ENCODE measurements at places on chromosomes 5 and 9.

- DNase-seq, result no peak
Observed at GRCh38 chr5:130974021-130974683, 190.9 kb downstream of the HINT1 start.

DNA sequence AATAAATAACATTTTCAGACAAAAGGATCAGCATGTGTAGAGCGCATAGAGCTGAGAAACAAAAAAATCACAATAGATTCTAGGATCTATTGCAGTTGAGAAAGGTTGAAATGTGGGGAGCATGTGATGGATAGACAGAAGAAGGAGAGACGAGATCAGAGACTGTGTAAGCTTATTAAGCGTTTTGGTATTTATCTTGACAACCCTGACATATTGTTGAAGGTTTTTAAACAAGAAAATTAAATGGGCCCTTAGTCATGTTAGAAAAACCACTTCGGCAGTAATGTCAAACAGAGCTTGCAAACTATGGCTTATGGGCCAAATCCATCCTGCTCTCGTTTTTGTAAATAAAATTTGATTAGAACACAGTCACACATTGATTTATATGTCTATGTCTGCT lies 200.5 kb upstream of the KLF4 start:
- DNase-seq, result peak; percentile 35

- no peak for DNase-seq
Observed at GRCh38 chr5:159768243-159768642, 148.0 kb upstream of the ADRA1B start.

- DNase-seq, result peak; percentile 62
Observed at GRCh38 chr5:159097784-159098602, 1.7 kb downstream of the EBF1 start.

- no peak for DNase-seq
Observed at GRCh38 chr9:105114964-105115728, 129.3 kb upstream of the SLC44A1 start.

DNA sequence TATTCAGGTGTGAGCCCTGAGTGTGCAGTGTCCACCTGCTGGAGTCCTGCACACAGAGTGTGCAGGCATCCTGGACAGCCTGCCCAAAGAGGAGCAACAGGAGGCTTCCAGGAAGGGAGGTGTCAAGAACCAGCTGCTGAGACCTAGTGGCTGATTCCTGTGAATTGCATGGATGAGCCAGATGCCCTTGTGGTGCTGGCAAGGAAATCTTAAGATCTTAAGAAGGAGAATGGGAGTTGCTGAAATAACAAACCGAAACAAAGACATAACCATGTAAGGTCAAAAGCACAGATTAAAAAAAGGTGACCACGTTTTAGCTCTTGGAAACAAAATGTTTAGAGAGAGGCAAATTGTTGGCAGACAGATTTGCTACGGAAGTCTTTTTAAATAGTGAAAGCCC lies 29.3 kb upstream of the RPS23 start:
- DNase-seq, result peak; percentile 28

- DNase-seq, result peak; percentile 26
Observed at GRCh38 chr9:89781838-89782540, 177.2 kb downstream of the GADD45G start.

DNA sequence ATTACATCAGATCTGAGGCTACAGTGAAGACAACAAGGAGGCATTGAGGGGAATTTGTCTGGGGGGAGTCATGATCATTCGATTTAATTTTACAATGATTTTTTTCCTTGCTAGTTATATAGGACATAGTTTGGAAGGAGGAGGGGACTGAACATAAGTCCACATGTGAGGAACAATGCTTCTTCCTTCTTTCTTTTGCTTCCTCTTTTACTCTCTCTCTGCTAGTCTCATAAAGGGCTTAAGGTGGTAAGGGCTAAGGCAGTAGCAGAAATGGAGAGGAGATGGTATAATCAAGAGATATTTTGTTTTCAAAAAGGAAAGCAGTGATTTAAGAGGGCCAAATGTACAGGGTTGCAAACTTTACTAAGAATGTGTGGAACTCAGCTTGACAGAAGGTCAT lies 64.3 kb downstream of the GRIN3A start:
- no peak for DNase-seq

DNA sequence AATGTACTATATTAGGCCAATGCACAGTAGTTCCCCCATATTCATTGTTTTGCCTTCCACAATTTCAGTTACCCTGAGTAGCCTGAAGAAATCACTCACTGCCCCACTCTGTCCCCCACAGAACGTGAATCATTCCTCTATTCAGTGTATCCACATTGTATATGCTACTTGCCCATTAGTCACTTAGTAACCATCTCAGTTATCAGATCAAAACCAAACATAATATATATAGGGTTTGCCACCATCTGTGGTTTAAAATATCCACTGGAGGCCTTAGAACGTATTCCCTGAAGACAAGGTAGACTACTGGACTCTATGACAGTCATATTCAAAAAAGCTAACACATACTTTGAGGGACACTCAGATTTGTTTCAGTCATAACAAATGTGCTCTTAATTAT lies 465.7 kb upstream of the RGMB start:
- DNase-seq, result peak; percentile 81

- no peak for DNase-seq
Observed at GRCh38 chr9:106860721-106861639, 2.0 kb upstream of the ZNF462 start.

DNA sequence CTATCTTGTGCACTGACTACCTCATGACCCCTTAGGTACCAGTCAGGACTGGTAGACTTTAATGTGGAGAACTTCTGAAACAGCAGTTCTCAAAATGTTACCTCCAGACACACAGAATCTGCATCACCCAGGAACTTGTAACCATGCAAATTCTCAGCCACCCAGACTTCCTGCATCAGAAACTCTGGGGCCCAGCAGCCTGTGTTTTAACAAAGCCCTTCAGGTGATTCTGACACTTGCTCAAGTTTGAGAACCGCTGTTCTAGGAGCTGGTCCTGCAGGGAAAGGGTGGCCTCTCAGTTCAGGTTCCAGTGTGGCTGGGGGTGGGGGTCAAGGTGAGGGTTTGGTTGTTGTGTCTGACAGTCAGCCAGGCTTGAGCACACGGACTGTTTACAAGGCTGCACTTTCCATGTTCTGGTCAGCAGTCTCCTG lies 28.4 kb downstream of the ZFP62 start:
- no peak for DNase-seq

DNA sequence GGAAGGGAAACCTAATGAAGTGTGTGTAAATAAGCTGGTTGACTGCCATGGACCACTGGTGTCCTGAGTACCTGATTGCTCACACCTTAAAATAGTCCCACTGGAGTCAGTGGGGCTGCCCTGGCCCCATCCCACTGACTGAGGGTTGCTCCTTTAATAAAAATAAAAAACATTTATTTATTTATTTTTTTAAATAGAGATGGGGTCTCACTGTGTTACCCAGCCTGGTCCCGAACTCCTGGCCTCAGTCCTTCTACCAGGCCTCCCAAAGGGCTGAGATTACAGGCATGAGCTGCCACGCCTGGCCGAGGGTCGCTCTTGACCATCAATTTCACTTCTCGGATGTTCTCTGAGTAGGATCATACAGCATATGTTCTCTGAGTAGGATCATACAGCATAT lies 394.2 kb upstream of the IRX2 start:
- DNase-seq, result no peak

- no peak for DNase-seq
Observed at GRCh38 chr5:78293851-78294247, 649 bp downstream of the AP3B1 start.

GRCh38 chr5:124104821-124105220 lies 592.8 kb downstream of the CSNK1G3 start:
- DNase-seq, result no peak

DNA sequence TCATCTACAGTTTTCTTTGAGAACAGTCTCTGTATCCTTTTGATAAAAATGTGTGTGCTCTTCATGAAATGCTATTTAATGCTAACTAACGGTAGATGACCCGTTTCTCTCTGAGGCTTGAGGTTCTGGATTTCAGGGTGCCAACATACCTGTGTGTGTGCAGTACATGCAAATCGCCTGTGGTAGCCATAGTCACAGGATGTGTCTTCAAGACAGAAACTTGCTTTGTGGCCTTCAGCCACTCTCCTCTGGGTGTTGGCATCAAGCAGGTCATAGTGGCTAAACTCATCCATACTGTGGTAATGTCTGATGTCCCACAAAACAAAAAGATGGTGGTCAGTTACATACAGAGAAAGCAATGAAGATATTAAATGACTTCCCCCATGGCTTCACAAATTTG lies 4.2 kb downstream of the LOX start:
- DNase-seq, result no peak

GRCh38 chr5:15105799-15106393 lies 234.3 kb upstream of the ANKH start:
- peak; percentile 61 for DNase-seq

DNA sequence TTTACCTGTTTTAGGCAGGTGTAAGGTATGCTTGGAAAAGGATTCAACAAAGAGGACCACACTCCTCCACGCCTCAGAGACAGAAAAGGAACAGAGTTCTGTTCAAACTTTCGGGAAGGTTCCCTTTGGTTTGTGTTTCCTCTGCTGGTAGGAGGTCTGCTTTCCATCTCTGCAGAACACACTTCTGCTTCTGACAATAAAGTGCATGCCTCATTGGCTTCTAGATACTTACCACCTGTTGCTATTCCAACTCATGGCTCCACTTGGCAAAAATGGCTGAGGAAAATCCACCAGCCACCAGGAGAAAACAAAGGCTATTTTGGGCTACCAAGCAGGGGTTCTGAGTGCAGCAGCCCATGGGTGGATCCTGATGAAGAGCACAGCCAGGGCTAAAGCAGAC lies 112.7 kb downstream of the NRG2 start:
- no peak for DNase-seq

DNA sequence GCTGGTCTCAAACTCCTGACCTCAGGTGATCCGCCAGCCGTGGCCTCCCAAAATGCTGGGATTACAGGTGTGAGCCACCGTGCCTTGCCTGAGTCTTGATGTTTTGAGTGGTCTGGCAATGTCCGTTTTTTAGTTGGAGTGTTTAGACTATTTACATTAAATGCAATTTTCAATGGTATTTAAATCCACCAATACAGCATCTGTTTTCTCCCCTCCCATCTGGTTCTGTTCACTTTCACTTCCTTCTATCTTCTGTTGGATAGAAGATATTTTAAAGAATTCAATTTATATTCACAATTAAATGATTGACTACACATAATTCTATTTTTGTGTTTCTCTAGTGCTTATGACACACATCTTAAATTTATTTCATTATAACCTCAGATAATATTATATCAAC lies 26.0 kb upstream of the PCAT7 start:
- DNase-seq, result no peak

- peak; percentile 79 for DNase-seq
Observed at GRCh38 chr9:98971168-98971914, 27.6 kb downstream of the COL15A1 start.

- DNase-seq, result no peak
Observed at GRCh38 chr5:55370291-55370925, 62.6 kb downstream of the MTREX start.

GRCh38 chr5:159915904-159916840 lies at the start of gene ADRA1B:
TSS of gene ADRA1B (plus strand) at chr5:159916482. CDS start at chr5:159916906, 424 bp downstream.
- DNase-seq, result peak; percentile 50

- DNase-seq, result peak; percentile 21
Observed at GRCh38 chr5:137808503-137809135, 54.5 kb upstream of the HNRNPA0 start.

DNA sequence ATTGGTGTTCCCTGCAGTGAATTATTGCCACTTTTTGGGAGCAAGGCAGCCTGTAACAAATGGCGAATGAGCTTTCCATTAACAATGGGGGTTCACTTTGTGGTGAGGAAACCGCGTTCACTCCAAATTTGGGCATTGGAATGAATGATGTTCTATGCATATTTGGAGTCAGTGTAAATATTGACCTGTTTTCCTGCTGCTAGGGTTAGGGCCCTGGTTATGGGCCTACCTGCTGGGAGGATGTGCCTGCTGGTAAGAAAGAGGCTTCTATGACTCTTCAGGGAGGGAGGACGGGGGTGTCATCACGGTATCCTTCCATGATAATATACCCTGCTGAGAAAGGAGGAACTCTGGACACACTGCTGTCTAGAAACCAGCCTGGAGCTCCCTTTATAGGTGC lies 29.0 kb downstream of the C9orf50 start:
- no peak for DNase-seq

DNA sequence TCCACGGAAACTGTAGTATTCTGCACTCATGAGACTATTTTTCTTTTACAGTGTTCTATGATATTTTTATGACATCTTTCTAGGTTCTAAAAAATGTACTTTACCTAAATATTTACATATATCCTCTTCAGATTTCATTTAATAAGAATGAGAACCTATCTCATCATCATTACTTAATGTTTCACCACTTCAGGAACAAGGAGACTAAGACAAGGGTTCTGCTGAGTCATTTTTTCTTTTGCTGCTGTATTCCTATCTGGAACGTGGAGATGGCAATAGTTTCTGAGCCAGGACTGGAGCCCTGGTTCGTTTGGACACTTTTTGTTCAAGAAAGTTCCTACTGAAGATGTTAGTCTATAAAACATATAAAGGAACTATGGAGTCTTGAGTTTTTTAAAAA lies 258.2 kb upstream of the MAP3K1 start:
- peak; percentile 7 for DNase-seq

DNA sequence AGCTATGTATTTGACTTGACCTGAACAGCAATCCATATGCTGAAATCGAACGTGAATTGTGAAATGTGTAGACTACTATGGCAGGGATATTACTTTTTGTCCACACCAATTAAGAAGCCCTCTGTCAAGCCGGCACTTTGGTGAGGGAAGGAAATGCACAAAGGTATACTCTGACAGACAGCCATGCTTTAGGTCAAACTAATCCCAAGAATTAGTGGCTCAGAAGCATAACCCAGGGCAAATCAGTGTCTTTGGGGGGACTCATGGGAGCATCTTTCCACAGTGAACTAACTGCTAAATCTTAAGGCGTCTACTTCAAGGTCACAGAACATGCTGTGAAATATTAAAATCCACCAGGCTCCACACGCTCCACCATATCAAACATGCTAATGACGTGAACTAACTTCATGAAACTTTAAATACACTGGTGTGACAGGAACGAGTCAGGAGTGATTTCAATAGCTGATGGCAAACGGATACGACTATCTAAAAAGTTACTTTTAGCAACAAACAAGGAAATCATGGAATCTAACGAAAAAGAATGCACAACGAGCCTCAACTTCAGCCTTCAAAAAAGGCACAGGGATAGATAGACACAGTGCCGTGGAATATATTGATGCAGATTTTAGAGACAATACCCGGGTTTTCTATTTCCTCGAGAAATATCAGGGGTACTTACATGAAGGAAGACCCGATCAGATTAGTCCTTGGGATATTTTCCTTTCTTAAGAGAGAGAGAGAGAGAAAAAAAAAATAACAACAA lies 527 bp downstream of the MEF2C start:
- DNase-seq, result peak; percentile 15

GRCh38 chr9:106481013-106481609 lies 381.9 kb upstream of the ZNF462 start:
- peak; percentile 15 for DNase-seq
